ENCODE measurements at places on chromosomes 3 and 15.

- DNase-seq: no peak
These were observed 10.2 kb upstream of the LDHAL6B start for GRCh38 chr15:59196416-59196815.

- no peak for DNase-seq
These were observed 124.6 kb upstream of the SGO1 start for GRCh38 chr3:20310629-20311028.

- DNase-seq: peak; percentile 64
These were observed at the start of gene PODXL2 for GRCh38 chr3:127628788-127629466. PODXL2 (plus strand) TSS chr3:127629185; CDS start chr3:127629220, 35 bp downstream.

DNA sequence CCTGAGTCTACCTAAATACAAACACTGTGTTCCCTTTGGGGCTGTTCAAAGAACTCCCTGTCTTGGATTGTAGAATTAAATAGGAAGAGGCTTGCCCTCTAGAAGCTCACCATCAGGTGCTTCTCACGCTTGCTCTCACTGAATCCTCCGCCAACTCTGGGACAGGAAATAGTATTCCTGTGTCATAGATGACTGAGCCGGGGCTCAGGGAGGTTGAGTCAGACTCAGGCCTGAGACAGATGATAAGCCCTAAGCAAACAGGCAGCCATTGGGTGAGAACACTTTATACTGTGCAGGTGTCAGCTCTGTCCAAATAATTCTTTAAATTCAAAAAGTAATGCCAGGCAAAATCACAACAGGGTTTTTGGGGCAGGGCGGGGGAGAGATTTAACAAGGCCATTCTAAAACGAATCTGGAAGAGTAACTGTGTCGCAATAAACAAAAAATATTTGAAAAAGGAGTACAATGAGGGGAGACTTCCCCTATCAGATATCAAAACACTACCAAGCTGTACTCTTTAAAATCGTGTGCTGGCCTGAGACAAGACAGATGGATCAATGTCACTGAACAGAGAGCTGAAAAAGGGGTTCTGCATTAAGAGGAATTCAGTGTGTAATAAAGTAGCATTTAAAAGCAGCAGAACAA lies 59.0 kb downstream of the EPHB3 start:
- no peak for DNase-seq

GRCh38 chr3:114756506-114757279 lies 390.4 kb downstream of the ZBTB20 start:
- no peak for DNase-seq
